ENCODE measurements at places on chromosomes 7 and 10.

DNA sequence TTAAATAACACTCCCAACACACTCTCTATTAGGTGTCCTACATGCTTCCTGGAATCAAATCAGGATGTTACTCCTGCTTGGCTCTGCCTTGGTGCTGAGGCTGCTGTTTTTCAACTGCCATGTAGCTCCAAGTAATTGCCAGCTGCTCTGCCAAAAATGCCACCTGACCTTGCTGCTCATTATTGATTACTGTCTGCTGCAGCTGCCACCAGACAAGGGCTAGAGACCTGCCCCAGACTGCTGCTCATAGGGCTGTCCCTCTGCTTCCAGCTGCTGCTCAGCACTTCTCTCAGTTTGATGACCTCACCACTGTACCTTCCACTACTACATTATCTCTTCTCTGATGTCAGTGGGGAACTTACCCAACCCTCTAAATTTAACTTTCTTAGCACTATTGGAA lies 102.5 kb downstream of the PCLO start:
- no peak for DNase-seq

- DNase-seq, result no peak
These were observed at the start of gene MSS51 for GRCh38 chr10:73433538-73433867. MSS51 (minus strand) TSS chr10:73433561; CDS start chr10:73428284, 5,277 bp downstream.

DNA sequence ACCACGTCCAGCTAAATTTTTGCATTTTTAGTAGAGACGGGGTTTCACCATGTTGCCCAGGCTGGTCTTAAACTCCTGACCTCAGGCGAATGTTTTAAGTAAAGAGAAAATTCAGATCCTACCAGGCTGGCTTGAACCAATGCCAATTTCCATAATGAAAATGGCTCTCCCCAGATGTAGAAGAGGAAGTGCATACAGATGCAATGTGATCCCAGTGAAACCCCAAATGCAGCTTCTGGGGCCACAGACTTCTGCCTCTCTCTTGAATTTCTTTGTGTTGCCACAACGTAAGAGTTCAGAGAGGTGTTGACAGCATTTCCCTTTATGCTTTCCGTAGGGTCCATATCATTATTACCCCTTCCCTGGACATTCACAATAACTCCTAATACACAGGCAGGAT lies 29.6 kb upstream of the GOT1 start:
- no peak for DNase-seq

GRCh38 chr10:17179002-17179401 lies 22.5 kb downstream of the TRDMT1 start:
- DNase-seq, result no peak

DNA sequence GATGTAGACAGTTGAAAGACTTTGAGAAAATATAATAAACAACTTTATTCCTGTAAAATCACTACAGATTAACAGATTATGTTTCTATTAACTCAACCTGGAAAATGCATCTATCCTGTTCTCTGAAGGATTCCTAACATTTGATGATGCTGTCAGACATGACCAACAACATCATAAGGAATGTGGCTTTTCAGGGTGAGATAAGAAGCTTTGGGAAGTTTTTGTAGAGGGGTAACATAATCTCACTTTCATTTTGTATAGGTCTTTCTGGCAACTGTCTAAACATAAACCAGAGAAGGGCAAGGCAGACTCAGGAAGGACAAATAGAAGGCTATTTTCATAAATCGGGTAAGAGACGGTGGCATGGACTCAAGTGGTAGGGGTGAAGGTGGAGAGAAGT lies 112.2 kb downstream of the TES start:
- DNase-seq, result no peak

GRCh38 chr7:30930621-30931020 lies 19.0 kb downstream of the AQP1 start:
- no peak for DNase-seq

DNA sequence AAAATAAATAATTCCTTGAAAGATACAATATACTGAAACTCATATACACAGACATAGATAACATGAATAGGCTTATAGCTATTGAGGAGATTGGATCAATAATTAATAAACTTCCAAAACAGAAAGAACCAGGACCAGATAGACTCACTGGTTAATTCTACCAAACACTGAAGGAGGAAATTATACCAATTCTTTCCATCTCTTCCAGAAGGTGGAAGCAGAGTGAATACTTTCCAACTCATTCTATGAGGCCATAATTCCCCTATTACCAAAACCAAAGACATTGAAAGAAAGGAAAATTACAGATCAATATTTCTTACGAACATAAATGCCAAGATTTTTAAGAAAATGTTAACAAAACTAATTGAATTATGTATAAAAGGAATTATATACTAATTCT lies 624.8 kb upstream of the LRRTM3 start:
- no peak for DNase-seq

DNA sequence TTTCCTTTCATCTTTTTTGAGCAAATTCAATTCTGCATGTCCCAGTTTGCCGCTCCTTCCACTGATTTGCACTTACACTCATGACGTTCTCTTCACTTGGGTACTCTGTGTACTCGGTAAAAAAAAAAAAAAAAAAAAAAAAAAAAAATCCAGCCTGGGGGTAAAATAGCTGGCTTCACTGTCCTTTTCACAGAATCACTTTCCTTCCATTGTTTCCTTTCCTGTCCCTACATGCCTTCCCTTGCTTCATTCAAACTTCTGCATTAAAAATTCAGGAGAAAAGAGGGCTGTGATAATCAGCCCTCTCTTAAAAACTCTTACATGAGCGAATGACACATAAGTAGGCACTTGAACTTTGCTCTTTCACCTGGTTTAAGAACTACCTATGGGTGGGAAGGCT lies 8.7 kb downstream of the ANKRD1 start:
- no peak for DNase-seq

GRCh38 chr7:88540012-88540411 lies 219.5 kb upstream of the ZNF804B start:
- no peak for DNase-seq

DNA sequence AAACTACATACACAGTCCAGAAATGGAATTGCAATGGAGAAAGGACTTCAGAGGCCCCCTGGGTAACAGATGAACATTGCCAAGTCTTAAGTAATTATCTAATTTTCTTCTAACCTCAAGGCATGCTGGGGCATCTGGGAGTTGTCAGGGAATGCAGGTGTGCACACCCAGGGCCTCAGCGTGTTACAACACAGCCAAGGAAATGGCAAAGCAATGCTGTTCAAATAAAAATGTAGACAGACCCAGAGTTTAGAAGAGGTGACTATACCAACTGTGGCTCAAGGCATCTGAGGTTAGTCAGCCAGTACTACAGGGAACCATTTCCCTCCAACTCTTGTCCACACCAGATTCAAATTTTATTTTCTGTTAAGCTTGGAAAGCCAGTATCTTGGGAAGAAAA lies 73.6 kb downstream of the CCDC3 start:
- DNase-seq, result no peak

GRCh38 chr7:100016215-100016901 lies 962 bp downstream of the ZKSCAN1 start:
- peak; percentile 53 for DNase-seq

DNA sequence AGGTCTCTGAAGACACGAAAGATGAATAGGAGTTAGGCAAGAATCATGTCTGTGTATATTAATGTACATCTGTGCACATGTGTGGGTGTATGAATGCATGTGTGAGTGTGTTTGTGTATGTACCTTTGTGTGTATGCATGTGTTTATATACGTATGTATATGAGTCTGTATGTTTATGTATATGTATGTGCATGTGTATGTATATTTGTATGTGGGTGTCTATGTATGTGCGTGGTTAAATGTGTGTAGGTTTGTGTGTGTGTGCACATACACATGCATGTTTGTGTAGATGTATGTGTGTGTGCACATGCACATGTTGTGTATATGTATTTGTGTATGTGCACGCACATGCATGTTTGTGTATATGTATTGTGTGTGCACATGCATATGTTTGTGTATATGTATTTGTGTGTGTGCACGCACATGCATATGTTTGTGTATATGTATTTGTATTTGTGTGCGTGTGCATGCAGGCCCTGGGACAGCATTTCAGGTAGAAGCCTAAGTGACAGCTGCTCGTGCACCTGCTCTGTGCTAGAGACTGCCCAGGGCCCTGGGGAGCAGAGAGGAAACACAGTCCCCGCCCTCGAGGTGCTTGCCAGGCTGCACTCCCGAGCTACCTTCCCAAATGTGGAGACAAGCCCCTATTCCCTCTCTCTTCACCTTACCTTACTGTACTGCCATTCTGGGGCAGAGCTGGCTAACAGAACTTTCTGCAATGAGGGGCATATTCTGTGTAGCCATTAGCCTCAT lies 12.1 kb downstream of the PNLIPRP1 start:
- DNase-seq, result no peak

GRCh38 chr10:44030738-44031137 lies 354.2 kb downstream of the CXCL12 start:
- DNase-seq, result no peak

DNA sequence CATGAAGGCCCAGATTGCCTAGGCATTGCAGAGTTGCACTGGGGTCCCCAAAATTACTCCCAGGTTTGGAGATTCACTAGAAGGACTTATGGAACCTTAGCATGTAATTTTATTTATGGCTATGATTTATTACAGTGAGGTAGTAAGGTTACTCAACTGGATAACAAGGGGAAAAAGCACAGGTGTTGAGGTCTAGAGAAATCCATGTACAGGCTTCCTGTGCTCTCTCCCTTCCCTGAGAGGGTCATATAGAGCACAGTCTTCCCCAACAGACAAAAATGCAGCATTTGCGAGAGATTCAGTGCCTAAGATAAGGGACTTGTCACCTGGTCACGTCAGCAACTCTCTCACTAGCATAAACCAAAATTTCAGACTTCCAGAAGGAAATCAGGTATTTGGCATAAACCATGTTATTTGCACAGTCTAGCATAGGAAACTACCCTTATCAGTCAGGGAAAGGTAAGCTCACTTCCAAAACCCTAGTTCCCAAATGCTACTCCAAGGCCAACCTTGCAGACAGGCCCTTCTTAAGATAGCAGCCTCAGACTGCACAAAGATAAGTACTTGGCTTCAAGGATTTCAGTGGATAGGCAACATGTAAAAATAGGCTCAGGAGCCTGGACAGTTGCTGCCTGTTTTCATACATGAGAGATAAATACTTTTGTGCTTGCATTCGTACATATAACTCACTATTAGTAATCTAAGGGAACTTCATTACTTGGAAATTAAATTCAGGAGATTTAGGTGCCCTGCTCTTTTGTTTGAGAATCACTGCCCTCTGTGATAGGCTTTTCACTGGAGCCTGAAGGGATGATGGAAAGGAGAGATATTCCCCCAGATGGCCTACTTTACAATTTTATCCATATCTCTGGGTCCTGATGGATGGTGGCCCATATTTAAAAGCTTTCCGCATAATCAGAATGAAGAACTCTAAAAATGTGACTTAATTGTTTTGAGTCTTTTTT lies 378.4 kb upstream of the LRGUK start:
- no peak for DNase-seq

- DNase-seq, result peak; percentile 75
These were observed 37.4 kb upstream of the OPALIN start for GRCh38 chr10:96395931-96396877.

- DNase-seq, result no peak
These were observed 13.0 kb upstream of the SAR1A start for GRCh38 chr10:70183304-70183703.

DNA sequence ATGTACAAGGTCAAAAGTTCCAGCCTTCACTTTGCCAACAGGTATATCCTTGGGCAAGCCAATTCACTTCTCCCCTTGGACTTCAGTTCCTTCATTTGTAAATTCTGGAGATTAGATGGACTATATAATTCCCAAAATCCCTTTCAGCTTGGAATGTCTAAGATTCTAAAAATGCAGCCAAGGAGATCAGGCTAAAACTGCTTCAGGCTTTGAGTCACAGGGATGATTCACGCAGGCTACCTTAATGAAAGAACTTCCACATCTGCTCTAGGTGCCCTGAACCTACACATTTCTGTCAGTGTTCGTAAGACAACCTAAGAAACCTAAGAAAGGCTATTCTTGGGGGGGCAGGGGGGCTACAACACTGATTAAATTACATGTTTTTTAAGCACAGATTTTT lies 7.1 kb downstream of the CPVL start:
- DNase-seq, result no peak

DNA sequence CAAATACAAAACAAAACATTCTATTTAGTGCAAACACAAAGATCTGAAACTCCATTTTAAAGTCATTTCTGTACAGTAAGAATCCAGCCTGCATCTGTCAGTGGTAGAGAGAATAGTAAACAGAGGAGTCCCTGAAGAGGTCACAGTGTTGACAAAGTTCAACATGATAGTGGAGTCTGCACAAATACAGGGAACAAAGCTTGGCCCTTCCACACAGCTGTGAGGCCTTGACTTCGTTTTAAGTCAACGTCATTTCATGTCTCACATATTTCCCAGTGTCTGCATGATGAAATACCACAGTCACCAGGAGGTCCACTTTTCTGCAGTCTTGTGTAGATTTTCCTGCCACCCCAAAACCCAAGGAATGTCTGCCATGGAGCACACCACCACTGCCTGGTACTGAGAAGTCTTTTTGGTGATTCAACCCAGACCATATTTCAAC lies 33.0 kb downstream of the CYP26A1 start:
- no peak for DNase-seq

DNA sequence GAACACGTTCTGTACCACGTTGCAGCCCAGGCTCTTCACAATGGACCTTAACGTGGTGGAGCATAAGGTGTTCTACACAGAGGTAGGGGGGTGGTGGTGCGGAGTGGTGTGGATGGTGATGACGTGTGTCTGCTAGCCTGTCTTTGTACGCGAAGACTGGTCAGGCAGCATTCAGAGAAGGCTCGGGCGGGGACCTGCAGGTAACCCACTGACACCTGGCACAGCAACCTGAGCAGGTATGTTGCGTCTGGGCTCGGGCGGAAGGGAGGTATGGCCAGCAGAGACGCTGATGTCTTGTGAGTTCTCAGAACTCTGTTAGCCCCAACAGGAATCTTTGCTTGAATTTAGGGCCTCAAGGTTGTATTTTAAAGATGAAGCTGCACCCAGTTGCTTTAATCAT lies 55.0 kb downstream of the TRRAP start:
- no peak for DNase-seq

DNA sequence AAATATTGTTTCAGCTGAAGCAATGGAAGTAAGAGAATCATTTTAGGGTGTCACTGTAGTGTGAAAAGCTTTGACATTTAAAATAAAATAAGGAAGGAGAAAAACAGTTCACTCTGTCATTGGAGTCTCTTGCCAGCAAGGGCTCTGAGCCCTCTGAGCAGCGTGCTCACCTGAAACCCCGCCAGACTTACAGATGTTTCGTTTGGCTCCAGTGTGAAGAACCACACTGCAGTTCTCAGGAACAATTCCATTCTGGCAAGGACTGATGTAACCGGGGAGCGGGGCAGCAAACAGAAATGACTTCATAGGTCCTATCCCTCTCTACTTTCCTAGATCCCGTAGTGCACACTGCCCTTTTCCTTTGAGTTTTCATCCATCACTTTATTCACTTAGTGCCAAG lies 164.3 kb downstream of the CELF2 start:
- DNase-seq, result no peak

- DNase-seq, result no peak
These were observed 86.5 kb downstream of the ARMH3 start for GRCh38 chr10:101969412-101969922.
